Suppressor macrophage treated with lipopolysaccharide for 1 hour (primary cell): ENCODE measurements at places on chromosomes 3 and 15.

DNA sequence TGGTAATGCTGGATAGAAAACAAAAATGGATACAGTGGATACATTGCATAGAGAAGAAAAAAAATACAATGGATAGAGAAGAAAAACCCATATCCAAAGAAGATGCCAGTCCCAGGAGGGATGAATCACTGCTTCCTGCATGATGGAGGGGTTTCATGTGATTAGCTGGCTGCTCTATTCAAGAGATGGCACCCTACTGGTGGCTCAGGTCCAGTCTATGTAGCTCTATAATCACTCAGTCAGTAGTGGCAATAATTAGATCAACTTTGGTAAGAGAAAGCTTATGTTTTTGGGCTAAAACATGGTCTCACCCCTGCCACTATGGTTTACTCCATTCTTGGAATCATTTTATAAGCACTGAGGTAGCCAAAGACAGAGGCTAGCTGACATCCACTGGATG, 33.7 kb upstream of the NOX5 start:
- no peak for DNase-seq

DNA sequence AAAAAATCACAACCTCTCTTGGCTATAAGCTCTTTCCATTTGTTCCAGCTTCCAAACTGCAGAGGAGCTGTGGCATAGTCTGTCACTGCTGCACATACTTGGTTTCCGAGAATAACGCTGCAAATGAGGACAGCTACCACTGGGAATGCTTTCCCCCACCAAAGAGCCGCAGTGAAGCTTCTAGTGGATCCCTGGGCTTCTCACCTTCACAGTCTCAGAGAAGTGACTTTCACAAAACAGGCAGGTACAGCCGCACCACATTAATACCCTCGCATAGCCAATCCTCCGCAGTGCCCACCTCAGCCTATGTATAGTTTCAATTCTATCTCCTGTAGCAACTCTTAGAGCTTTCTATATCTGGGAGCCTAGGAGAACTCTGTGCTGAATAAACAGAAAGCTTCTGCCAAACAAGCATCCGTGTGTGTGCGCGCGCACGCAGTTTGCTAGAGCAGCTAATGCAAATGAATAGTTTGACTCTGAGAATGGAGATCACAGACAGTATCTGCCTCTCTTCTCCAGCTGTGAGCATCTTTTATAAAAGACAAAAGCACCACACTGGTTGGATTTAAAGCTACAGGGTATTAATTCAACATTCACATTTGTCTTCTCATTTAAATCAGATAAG, 81.9 kb upstream of the PLXND1 start:
- no peak for DNase-seq

- no peak for DNase-seq
Measured at GRCh38 chr3:68773401-68773800, 158.9 kb downstream of the TAFA4 start.

DNA sequence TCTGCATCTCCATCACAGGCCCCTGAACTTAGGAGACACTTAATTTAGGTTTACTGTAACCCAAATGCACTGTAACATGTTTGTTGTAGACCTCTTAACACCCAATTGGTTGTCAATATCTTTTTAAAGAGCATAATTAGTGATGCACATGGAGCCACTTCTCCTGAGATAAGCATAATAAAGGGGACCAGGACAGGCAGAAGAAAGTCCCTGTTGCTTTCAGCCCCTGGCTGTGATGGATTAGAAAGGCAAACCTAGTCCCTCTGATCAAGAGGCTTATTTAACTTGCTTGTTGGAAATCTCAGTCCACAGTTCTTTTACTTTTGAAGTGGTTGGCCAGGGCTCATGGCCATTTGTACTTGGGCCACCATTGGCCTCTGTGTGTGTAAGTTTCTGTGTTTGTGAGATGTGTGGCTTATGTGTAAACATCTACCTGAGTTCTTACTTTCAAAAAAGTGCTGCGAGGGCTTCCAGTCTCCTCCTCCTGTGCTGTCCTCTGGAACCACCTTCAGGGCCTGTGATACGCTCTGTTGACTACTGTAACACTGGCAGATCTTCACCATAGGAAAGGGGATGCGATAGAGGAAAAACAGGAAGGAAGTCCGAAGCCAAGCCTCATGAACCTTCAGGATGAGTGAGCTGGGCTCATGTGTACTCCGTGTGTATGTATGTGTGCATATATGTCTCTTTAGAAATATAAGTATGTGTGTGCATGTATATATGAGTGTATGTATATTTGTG, 136.2 kb downstream of the EPHB1 start:
- peak; percentile 19 for DNase-seq

DNA sequence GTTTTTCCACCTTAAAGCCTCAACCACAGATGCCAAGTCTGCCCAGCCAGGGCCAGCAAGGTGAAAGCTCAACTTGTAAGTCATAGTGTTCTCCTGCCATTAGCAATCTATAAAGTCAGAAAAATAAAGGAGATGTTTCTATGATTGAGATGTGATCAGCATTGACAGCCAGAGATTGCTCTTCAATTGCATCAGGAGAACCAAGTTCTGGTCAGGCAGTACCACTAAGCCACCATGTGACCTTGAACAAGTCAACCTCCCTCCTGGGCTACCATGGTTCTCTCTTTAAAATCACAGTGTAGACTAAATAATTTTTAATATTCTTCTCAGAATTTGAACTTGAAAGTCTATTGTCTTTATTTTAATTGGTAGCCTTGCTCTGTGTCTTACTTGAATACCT, 220.3 kb upstream of the HES1 start:
- no peak for DNase-seq

DNA sequence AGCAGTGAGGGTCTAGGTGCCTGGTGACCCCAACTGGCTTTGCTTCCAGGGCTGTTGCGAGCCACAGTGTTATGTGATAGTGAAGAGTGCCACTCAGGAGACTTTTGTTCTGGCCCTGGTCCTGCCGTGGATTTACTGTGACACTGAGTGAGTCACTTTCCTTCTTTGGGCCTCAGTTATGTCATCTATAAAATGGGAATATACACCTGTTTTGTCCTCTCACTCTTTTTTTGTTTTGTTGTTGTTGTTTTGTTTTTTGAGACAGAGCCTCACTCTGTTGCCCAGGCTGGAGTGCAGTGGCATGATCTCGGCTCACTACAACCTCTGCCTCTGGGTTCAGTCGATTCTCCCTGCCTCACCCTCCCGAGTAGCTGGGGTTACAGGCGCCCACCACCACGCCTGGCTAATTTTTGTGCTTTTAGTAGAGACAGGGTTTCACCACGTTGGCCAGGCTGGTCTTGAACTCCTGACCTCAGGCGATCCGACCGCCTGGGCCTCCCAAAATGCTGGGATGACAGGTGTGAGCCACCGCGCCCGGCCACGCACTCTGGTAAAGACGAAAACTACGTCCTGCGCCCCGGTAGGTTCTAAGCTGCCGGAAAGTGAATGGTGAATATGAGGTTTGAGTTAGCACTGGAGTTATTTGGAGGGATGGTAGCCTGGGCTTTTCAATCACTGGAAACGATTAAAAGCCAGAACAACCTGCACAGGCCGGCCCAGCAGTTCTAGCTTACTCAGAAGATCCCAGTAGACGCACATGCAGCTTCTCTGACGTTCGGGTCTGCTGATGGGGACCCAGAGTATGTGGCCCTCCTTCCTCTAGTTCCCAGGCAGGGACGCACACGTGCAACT, 46.6 kb downstream of the BDH1 start:
- DNase-seq, result no peak

DNA sequence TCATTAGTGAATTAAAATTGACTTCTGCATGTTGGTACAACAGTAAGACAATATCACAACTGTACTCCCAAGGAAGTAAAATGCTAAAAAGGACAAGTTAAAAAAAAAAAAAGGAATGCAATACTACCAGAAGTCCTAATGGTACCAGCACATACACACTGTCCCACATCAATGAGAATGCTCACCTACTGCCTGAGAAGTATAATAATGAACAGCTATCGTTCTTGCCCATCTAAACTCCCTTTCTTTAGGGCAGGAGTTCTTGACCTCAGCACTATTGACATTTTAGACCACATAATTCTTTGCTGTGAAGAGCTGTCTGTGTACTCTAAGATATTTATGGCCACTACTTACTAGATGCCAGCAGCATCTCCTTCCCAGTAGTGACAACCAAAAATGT, 651.7 kb downstream of the FHIT start:
- no peak for DNase-seq

- no peak for DNase-seq
Measured at GRCh38 chr3:168889666-168890065, 773.8 kb downstream of the MECOM start.

DNA sequence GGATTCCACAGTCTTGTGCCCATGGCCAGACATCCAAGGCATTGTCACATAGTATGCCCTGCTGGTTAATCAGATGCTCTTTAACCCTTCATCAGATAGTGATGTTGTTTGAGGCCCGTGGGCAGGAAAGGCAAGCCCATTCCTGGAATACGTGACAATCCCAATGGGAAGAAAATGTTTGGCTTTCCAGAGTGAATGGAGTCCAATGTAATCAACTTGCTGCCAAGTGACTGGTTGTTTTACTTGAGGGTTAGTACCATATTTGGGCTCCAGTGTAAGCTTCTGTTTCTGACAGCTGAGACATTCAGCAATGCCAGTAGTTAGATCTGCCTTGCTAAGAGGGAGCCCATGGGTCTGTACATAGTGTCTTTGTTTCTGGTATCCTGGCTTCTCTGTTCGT, 31.3 kb downstream of the RPL39L start:
- no peak for DNase-seq

DNA sequence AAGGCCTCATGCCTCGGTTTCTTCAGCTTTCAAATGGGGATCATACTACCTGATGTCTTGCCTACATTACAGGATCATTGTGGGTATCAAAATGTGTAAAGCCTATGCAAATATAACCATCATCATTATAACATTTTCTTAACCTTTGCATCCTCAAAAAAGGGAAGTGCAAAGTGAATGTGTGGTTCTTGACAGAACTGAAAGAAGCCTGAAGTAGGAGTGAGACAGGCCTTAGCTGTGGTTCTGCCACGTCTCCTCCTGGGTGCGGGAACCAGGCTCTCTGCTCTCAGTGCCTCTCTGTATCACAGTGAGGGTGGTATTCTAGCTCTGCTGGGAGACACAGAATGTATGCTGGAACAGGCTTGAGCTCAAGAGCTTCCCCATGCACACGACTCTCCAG, 316.9 kb upstream of the ICE2 start:
- DNase-seq, result peak; percentile 24

DNA sequence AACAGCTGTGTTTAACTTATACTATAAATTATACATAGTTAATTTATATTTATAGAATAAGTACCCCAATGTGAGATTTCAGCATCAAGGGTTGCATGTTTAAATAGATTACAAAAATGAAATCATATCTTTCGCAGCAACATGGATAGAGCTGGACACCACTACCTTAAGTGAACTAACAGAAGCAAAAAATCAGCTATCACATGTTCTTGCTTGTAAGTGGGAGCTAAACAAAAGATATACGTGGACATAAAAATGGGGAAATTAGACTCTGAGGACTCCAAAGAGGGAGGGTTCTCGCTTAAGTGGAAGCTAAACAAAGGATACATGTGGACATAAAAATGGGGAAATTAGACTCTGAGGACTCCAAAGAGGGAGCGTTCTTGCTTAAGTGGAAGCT, 626.5 kb upstream of the DPPA4 start:
- DNase-seq, result no peak

DNA sequence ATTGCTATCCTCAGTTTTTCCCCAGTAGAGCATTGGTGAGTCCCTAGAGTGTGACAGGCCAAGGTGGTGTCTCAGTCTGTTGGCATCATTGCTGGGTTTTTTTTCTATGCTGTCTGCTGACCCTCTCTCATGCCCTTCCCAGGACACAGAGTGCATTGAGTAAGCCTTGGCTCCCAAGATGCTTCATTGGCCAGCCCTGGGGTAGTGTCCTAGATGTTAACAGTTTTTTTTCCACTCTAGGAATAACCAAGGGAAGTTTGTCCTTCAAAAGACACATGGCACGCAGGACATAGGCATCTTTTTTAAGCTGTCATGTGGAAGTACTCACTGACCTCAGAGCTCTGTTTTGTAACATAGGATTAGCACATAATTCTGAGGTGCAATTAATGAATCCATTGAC, 19.5 kb downstream of the ADAMTSL3 start:
- no peak for DNase-seq

GRCh38 chr15:82918607-82919230, 33.8 kb downstream of the HOMER2 start:
- no peak for DNase-seq

DNA sequence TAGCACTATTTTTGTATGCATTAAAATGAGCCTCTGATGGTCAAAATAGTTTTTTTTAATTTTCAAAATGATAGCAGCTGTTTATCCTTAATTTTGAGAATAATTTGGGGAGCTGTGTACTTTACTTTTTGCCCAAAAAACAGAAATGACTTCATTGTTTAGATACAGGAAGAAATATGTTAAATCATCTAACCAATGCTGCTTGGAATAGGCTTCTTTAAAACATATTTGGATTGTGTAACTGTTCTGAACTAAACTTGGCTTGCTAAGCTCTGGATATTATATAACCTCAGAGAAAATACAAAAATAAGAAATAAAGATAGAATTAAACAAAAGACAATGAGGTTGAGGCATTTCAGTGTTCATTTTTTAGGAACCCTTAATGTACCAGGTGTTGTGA, 119.3 kb downstream of the SERPINI1 start:
- no peak for DNase-seq

GRCh38 chr15:82297546-82297945, 34.9 kb downstream of the SAXO2 start:
- no peak for DNase-seq

GRCh38 chr15:33654860-33655259, 313.4 kb upstream of the CHRM5 start:
- DNase-seq, result no peak

DNA sequence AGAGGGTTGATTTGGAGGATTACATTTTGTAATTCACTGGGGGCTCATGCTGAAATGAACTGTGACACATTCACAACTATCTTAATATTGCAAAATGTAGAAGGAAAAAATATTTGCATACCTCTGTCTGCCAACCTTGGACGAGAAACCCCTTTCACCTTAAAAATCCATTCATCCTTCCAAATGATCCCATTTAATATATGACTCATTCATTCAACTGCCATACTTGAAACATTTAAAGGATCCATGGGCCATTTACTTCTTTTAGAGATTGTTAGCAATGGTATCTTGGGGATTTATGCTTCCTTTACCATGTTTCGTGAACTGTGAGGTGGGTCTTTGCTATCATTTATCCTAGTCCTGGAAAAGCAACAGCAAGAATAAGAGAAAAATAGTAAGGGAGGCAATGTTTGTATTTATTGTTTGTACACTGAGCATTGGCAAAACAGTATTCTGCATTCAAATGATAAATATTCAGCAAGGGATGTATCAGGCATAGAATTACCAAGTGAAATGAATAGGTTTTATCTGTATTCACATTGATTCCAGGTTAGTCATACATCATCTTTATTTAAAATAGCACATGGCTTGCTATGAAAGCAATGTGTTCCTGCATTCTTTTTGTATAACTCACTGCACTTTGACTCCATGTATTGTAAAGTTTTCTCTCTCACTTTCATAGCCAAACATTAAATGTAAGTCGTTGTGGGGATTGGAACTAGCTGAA, 378.1 kb downstream of the NSUN3 start:
- DNase-seq, result no peak

DNA sequence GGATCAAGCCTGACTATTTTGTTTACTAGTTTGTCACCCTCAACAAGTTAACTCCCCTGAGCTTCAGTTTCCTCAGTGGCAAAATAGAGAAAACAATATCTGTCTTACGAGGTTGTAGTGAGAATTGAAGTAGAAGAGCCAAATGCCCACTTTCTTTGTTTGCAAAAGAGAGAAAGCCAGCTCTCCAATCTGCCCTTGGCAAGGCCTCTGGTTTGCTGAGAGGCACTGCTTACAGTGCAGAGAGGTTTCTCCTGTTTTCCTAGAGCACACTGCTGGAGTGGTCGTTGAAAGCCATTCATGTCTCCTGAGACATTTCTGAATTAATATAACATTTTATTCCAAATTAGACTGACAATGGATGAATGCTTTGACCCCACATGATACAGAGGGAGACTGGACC, 260.5 kb upstream of the IGF1R start:
- no peak for DNase-seq
